ENCODE measurements at places on chromosomes 11 and 22. TPM values are rescaled to one million over a fixed set of nuclear protein-coding genes. Genes with fewer than 3 reads are reported as not detected.

- DNase-seq = no peak
These were observed 3.3 kb downstream of the RGL4 start for GRCh38 chr22:23693979-23694680.

GRCh38 chr11:79087961-79088318 is 352.9 kb downstream of the TENM4 start:
- DNase-seq = no peak

DNA sequence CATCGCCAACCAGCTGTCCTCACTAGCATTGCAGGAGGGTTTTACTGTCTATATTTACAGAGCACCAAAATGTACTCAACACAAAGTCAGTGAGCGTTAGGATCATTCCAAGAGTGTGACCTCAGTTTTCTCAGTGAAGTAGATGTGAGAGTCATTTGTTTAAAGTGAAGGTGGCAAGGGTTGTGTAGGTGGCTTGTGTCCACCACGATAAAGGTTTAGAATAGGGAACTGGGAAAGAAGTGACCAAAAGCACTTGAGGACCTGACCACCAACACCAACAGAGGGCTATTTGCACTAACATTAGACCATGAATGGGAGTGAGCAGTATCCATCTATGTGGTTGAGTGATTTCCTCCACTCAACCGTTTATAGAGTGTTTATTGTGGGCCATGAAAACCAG is 152.5 kb upstream of the POU2AF2 start:
- no peak for DNase-seq

GRCh38 chr22:38034278-38034882 is 22.8 kb upstream of the PICK1 start:
- no peak for DNase-seq

GRCh38 chr22:43990044-43990443 is 34.1 kb upstream of the PARVB start:
- DNase-seq = no peak

FGF3 gene
- total RNA-seq = not detected

RBM4B gene
- total RNA-seq = 12.5 TPM

RTN4R gene
- total RNA-seq = 1.5 TPM

SOX6 gene
- total RNA-seq = 0.48 TPM

CHRM1 gene
- total RNA-seq = not detected

RFPL2 gene
- total RNA-seq = not detected

SLN gene
- not detected for total RNA-seq

All from activated T-cell treated with anti-CD3 and anti-CD28 coated beads, Interleukin-2, amount 50 U/mL, for 72 hours (primary cell).